HTR-8/SVneo (cell line): ENCODE measurements at places on chromosomes 4 and X.
A peak's percentile ranks its signal among the peaks of the same experiment; 100 is the strongest.

- DNase-seq, result no peak
Observed at GRCh38 chr4:10115797-10116568, 616 bp downstream of the WDR1 start.

DNA sequence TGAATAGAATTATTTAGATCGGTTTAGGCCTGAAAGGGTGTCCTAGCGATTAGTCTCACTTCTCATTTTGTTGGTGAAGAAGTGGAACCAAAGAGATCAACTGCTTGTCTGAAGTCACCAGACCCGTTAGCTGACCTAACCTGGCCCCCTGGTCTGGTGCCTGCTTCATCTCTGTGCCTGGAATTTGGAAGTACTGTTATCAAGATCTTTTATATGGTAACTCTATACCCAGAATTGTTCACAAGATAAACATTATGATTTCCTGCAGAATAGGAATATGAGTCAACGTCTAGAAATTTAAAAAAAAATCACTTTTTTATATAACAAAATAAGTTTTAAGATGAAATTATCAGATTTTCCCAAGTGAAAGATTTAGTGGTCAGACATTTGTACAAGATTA, 37.2 kb downstream of the LRP2BP start:
- peak; percentile 40 for DNase-seq

DNA sequence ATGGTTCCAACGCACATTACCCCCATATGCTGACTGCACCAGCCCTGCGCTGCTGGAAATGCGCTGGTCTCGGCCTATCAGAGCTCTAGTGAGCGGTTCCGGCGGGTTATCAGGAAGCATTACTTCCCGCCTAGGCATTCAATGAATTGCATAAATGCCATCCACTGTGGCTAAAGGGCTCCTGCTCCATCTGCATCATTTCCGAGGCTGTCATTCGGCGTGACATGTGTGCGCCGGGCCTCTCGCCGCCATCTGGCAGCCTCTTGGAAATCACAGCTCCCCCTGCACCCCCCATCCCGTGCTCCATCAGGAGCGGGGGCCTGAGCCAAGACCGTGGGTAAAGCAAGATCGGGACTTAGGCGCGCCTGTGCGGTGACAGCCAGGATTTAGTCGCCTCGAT, 64.4 kb downstream of the SEPSECS start:
- no peak for DNase-seq

DNA sequence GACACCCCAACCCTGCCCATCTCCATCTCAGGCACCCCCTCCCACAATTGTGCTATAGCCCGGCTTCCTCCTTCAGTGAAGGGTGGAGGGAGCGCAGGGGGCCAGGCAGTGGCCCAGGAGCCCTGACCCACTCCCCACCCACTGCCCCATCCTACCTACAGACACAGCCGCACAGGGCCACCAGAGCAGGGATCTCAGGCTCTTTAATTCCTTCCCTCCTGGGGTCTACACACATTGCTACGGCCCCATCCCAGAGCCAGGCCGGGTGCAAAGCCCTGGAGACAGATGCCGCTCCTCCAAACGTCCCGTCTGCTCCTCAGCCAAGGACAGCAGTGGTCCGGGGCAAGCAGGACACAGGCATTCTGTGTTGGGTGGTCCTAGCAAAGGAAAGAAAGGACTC, 12.8 kb upstream of the DUSP9 start:
- no peak for DNase-seq

DNA sequence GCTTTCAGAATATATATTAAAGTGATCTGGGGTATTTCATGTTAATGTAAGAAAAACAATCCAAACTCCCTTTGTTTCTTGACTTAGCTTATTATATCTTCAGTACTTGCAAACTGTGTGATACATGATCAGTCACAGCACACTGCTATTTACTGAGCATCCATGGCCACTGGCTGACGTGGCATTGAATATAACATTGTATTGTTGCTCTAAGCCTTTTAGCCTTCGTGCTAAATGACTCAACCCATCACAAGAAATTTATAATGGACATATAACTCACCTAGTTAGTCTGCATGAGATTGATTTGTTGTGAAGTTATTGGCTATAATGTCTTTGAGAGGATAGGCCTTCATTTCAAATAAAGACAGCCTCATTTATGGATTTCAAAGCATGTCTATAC, 642.6 kb downstream of the IL1RAPL1 start:
- no peak for DNase-seq

DNA sequence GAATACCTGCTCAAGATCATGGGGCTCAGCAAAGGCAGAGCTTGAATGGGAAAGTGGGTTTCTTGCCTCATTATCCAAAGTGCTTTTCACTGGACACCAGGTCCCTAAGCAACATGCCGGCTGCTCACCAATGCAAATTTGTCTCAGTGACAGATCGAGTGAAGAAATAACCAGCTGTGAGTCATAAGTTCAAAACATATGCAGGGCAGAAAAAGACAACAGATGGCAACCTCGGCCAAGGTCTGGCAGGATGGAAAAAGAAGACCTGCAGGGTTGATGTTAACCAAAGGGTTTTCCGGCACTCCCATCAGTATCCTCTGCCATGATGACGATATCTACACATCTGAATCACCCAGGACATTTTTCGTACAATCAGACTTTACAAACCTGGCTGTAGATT, 124.1 kb downstream of the AFAP1 start:
- no peak for DNase-seq
